Jurkat, Clone E6-1 (cell line): ENCODE measurements at places on chromosomes 7 and 10.

DNA sequence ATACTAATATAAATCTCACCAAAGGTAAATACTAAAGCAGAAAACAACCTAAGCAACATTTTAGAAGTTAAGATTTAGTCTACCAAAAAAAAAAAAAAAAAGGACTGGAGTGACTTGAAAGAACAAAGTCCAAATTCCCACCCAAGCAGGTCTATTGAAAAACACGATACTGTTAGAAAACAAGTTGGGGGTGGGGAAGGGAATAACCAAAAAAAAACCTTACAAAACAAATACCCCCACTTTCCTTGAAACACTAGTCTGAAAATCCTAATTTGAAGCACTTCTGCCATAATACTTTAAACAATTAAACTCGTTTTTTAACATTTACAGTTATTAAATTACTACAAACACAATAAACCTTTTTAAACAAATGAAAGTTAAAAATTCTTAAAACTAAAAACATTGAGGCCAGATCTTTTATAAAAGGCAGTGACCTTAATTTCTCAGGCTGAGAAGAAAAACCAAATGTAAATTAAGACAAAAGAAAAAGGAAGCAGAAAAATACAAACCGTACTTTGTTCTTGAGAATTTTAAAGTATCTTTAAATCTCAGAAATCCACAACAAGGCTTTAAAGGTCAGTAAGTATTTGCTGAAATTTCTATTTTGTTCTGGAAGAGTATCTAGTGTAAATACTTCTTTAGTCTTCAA is 135.1 kb downstream of the NRBF2 start:
- peak; percentile 24 for DNase-seq

GRCh38 chr7:43890468-43890867 is 15.9 kb downstream of the URGCP start:
- no peak for DNase-seq

GRCh38 chr10:124546055-124546369 is 84.4 kb downstream of the LHPP start:
- DNase-seq = no peak

GRCh38 chr7:103573479-103574058 is 127.6 kb upstream of the SLC26A5 start:
- DNase-seq = peak; percentile 41

GRCh38 chr7:120944826-120945562 is 5.6 kb upstream of the ING3 start:
- no peak for DNase-seq

GRCh38 chr7:37675749-37676148 is 7.8 kb upstream of the GPR141 start:
- DNase-seq = no peak

DNA sequence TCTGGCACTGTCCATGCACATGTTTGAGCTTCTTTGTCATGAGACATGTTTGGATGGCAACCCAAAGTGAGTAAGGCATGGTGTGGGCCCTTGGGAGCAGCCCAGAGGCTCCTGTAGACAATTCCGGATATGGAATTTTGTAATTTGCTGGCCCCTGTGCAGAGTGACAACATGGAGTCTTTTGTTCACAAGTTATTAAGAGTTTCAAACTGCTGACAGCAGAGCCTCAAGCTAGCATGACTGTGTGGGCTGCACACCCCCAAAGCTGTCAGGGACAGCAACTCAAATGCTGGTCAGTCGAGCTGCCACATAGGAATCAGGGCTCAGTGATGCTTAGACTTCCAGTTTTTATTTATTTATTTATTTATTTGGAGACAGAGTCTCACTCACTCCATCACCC is 7.0 kb upstream of the MYL7 start:
- DNase-seq = no peak

GRCh38 chr7:91357901-91358300 is 93.7 kb downstream of the FZD1 start:
- DNase-seq = no peak

GRCh38 chr10:95832216-95833041 is 75.3 kb upstream of the CC2D2B start:
- DNase-seq = no peak

DNA sequence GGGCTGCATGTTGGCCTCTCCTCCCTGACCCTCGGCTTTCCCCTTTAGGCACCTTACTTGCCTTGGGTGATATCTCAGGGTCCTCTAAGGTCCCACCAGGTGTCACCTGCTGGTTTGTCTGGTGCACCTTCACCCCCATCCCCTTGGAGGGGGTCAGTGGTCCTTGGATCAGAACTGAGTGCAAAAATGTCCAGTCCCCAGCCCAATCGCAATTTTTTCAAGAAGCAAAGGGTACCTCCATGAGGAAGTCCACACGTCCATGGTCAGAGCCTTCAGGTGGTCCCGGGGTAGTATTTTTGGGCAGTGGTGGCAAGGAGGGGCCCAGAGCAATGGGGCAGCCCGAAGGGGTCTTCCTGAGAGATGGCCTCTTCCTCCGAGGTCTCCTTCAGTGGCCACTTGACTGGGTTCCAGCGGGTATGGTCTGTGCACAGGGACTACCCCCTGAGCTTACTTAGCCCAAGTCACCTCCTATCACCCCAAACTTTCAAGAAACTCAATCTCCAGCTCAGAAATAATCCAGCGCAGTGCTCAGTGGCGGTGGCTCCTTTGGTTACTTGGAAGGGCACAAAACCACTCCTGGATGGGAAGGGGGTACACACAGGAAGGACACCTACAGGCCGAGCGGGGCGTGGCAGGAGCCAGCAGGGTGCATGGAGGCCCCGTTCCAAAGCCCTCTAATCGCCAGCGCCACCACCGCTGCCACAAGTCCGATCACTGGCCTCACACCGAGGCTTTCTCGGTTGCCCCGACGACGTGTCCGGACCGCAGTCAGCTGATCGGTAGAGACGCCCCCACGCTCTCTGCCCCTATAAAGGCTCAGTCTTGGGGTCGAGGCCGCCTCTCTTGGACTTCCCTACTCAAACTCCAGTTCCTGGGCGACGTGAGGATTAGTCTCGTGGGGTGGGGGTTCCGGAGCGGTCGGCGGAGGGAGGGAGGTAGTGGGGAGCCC is 4.5 kb downstream of the SAP25 start:
- no peak for DNase-seq

GRCh38 chr7:42926204-42926603 is 5.8 kb downstream of the PSMA2 start:
- no peak for DNase-seq

DNA sequence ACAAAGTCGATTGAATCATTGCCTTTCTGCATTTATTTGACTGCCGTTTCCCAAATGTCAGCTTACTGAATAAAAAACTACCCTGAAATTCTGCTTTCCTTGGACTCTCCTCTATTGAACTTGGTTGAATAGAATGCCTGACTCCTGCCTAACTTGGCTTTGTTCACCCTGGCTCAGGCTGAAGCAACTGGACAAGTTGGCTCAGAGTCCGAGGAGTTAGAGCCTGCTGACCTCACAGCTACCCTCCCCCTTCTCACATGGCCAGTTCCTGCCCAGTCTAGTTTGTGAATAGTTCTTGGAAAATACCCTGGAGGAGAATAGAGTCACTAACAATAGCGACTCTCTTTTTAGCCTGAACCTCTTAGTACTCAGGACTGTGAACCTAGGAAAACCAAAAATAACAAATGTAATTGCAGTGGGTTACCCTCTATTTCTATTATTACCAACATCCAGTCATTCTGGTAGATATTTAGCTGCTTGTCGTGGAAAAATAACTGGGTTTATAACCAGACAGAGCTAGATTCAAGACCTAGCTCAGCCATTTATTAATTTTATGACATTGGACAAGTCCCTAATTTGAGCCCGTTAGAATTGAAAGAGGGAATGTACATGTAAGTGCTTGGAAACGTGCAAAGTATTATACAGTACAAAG is 17.3 kb upstream of the NRBF2 start:
- DNase-seq = no peak

- no peak for DNase-seq
Measured at GRCh38 chr7:117137868-117138267, 184.6 kb downstream of the ST7 start.

DNA sequence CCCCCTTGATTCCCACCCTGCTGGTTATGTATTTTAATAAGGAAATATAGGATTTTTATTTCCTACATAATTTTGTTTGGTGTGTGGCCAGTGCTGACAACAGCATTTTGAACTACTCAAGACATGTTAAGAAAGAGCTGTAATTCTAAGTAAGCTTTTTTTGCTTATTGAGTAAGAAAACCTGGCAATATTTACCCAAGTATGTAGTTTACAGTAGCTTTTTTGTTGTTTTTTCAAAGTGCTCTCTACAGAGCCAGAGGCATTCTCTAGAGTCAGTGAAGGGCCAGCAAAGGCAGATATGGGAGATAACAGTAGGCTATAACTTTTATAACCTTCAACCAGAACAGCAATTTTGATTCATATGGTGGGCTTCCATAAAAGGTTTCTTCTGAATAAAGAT is 63.2 kb upstream of the TMEM168 start:
- DNase-seq = no peak

GRCh38 chr7:23175938-23176337 is 5.9 kb upstream of the NUP42 start:
- no peak for DNase-seq

DNA sequence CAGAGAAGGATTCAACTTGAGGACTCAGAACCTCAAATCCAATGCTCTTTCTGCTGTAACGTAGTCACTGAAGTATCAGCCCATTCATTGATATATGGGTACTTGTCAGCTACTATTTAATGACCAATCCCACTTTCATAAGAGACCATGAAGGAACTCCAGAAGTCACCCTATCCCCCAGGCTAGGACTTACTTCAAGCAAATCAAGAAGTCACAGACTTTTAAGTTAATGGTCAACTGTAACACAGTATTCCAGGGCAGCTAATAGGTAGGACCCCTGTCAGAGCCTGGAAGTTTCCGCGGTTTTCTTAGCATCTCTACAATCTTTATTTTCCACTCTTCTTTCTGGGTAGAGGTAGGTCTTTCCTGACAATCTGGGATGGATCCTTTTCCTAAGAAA is 269.9 kb downstream of the POU6F2 start:
- DNase-seq = no peak

- no peak for DNase-seq
Measured at GRCh38 chr7:96235281-96235680, 86.6 kb downstream of the SLC25A13 start.

DNA sequence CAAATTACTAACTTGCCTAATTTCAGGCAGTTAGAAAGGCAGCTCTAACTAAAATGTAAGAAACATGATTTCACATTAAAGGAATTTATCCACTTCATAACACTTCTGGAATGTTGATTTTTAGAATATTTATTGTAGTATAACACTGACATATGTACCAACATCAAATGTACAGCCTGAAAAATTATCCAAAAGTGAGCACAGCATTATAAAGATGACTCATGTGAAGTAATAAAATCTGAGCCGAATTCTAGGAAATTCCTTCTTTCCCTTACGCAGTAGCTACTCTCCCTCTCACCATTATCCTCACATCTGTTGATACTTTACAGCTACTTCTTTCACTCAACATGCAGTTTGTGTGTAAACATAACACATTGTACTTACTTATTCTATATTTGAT is 610.6 kb downstream of the ZWINT start:
- DNase-seq = no peak

DNA sequence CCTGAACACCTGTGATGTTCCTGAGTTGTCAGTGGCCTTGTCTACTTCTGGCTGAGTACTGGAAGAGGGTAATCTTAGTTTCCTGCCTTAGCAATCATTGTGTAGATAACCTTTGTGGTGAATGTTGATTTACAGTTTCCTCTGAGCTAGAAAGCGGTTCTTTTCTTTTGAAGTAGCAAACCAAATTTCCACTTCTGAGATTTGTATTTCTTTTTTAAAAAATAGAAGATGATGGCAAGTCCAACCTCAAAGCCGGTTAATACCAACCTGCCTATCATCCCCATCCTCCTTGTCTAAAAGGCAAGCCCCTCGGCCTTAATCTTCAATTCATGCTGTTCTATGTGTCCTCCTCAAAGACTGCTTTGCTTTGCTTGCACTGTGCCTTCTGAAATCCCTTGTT is 12.5 kb upstream of the PALS2 start:
- DNase-seq = peak; percentile 82

GRCh38 chr10:118207470-118208007 is 134.6 kb downstream of the FAM204A start:
- no peak for DNase-seq
